Stimulated activated CD4-positive, alpha-beta T cell treated with anti-CD3 and anti-CD28 coated beads, Interleukin-4, amount 100 ng/mL, for 1 hour (primary cell): ENCODE measurements at places on chromosomes 2 and 18.

DNA sequence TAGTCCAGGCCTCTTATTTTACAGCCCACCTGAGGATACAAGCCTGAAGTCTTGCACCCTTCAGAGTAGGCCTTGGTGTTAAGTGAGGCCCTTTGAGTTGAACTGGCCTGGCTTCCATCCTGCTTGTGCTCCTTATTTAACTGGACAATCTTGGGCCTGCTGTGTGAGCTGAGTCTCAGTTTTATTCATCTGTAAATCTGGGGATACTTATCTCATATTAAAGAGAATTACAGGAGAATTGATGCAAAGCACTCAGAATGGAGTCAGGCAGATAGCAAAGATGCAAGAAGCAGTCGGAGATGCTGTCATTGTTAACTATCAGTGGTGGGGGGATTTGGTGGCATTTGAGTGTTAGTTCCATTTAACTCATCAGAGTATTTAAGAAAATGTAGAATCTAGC is 36.8 kb downstream of the MFSD6 start:
- DNase-seq, result no peak

DNA sequence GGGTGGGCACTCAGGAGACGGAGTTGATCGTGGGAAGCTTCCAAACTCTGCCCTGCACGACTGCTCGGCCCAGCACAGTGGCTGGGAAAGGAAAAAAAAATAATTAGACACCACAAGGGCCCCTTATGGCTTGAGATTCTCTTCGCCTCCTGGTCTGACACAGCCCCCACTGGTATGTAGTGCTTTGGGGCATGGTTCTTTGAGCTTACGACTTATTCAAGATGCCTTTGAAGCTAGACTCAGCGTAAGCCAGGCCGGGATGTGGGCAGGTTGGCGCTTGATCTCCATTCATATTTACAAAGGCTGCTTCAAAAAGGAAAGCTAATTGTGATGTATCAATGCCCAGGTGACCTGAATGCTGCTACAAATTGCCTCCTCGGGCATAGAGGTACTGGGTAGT is 50.5 kb downstream of the CXCR4 start:
- DNase-seq, result no peak

GRCh38 chr2:127175041-127175721 is 44.9 kb downstream of the CYP27C1 start:
- no peak for DNase-seq

DNA sequence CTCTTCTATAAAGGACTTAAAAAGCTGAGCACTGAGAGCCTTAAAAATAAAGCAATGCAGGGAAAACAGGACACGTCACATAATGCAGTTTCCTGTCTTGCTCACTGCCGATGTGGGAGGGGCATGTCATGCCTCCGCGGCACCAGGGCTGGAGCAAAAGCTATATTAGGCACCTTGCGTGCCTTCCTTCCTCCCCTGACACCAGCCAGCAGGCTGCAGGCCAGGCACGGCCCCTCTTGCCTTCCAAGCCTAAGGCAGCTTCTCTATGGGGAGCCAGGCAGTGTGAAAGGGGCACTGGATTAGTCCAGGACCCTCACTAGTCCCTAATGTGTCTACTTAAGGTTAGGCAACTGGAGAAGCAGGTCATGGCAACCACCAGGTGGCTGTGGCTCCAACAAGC is 26.3 kb downstream of the MRPL35 start:
- DNase-seq, result peak; percentile 55

DNA sequence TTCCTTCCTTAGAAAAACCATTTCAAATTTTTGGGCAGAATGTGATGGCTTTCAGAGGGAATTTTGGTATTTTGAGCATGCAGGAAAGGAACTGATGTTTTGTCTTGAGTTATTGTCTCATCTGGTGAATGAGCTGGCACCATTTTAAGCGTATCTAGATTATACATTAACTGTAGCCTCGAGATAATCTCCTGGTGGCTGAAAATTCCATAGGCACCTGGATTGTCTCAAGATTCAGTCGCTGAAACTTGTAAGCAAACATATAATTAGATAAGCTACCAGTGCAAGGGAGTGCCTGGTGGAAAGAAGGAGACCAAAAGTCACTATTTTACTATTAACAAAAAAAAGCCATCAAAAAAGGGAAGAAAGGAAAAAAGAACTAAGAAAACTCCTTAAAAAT is 687.8 kb upstream of the DDX18 start:
- DNase-seq, result no peak

DNA sequence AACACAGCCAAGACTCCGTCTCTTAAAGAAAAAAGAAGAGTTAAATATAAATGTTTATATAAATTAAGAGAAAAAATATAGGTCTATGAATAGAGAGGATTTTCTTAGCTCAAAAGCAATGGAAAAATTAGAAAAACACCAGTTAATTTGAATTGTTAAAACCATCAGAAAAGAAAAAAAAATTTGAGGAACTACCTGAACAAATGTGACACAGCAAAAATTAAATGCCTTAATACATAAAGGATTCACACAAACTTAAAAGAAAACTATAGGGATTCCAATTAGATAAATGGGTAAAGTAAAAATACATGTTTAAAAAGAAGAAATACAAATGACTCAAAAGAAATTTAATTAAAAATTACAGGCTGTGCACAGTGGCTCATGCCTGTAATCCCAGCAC is 147.9 kb upstream of the DNMT3A start:
- no peak for DNase-seq

GRCh38 chr2:50720697-50721315 is 311.1 kb downstream of the NRXN1 start:
- DNase-seq, result no peak

GRCh38 chr2:224532931-224533330 is 52.2 kb downstream of the CUL3 start:
- no peak for DNase-seq

DNA sequence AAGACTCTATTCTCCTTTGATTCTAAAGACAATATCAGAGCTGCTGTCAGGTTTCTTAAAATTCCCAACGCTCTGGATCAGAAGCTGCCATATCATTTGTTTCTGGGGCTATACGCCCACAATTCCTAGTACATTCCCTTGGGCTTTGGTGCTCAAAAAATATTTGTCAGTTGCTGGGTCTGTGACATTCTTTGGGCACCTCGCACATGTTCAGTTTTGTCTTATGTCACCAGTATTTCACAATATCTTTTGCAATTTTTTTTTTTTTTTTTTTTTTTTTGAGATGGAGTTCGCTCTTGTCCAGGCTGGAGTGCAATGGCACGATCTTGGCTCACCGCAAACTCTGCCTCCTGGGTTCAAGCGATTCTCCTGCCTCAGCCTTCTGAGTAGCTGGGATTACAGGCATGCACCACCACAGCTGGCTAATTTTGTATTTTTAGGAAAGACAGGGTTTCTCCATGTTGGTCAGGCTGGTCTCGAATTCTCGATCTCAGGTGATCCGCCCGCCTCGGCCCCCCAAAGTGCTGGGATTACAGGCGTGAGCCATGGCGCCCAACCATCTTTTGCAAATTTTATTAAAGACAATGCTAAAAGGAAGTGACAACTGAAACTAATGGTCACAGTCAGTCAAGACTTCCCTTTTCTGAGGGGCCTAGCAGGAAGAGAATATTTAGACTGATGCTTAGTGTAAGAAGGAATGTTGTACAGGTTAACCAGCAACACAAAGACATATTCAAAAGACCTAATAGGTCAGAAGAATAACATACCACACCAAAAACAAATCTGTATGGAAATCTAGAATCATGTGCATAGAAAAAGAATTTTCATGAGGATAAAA is 6.8 kb downstream of the ZNF397 start:
- DNase-seq, result no peak

- DNase-seq, result no peak
Measured at GRCh38 chr2:64063924-64064331, 44.7 kb upstream of the VPS54 start.

- no peak for DNase-seq
Measured at GRCh38 chr2:111208639-111209038, 87.9 kb downstream of the BCL2L11 start.

DNA sequence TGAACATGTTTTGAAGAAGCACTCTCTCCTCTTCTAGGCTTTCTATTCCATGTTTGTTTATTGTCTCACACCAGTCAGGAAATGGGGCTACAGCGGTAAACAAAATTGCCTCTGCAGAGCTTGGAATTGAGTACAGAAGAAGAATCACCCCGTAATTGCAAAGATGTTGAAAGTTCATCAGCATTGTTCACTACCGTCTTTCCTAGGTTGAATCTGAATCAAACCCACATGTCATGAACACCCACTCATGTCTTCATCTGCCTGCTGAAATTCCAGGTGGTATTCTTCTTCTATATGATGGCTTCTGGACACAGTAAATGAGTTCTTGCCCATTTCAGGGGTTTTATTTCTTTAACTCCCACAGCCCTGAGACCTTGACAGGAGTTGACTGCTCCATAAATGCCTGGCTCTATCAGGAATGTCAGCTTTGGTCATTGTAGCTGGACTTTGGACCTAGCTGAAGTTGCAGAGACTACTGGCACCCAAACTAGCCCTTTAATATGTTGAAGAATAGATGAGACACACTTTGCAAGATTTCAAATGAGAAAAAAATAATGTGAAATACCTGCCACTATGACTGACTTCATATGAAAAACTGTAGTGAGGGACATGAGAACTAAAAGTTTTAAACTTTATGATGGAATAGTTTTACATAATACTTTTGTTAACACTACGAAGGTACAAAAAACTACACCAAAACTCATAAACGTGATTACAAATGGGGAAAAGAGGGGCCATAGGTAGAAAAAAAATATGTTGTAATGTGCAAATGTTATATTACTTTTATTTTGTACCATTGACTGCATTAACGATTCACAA is 1235.3 kb upstream of the ZEB2 start:
- no peak for DNase-seq

DNA sequence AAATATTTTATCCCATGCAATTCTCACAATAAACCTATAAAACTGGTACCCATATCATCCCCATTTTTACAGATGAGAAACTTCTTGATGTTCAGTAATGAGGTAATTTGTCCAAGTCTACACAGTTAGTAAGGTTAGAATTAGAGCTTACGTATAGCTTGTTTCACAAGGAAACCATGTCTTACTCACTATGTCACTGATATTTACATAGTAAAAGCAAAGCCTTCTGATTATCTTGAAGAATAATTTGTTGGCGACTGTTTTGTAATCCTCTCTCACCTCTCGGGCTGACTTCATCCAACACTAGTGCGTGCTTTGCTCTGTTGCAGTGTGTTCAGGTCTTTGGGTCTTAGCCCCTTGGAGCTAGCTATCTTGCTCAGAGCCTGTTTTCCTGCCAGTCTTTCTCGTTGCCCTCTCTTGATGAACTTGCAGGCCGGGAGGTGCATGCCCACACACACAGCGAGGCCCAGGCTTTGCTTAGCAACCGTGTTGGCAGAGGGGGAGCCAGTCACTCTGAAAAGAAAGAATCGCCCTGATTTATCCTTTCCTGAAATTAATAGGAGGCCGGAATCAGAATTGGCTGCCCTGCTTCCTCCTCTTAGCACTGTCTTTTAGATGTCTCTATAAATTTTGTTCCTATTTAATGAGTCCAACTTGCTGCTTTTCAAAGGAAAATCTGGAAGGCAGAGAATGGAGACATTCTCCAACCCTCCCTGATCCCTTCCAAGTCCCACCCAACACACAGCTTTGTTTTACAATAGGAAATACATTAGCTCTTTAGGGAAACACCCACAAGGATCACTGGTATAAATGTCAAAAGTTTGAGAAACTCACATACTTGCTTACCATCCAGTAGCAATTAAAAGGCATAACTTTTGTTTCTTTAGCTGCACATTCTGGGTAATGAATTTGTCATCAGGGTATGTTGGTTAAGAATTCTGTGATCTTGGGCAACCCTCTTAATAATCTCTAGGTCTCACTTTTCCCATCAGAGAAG is 97.6 kb upstream of the SEC11C start:
- DNase-seq, result no peak
